MCF 10A (cell line): ENCODE measurements at places on chromosomes 3 and 15.

- no peaks in the 10 kb centered on the region for H3K4me1 ChIP-seq
- H3K27ac ChIP-seq: no peak overlapping the region
- no peaks in the 10 kb centered on the region for H3K27me3 ChIP-seq
- no peak for DNase-seq
- no peak overlapping the region for H3K4me3 ChIP-seq
- H3K36me3 ChIP-seq: no peaks in the 10 kb centered on the region
Measured at GRCh38 chr15:57761562-57761961, 55.0 kb downstream of the POLR2M start.

GRCh38 chr3:32630266-32630665 lies 54.7 kb upstream of the CNOT10 start:
- DNase-seq: peak; percentile 90
- no peaks in the 10 kb centered on the region for H3K27me3 ChIP-seq
- no peak overlapping the region for H3K27ac ChIP-seq
- H3K36me3 ChIP-seq: no peaks in the 10 kb centered on the region

DNA sequence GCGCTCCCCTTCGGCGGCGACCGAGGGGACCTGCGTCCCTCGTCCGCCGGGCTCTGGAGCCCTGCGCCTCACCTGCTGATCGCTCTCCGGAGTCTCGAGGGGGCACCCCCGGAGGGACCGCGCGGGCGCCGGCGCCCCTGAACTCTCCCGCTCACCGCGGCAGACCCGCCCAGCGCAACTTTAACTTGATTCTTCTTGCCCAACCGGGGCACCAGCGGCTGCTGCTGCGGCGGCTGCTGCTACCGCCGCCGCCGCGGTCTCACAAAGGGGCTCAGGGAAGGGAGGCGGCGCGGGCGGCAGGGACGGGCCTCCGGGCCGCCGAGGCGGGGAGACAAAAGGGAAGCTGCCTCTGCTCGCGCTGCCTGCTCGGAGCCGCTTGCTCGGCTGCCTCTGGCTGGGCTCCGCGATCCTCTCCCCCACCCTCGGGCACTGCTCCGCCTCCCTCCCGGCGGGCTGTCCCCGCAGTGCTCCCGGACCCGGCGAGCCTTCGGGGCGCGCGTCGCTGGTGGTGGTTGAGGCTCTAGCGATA lies at the start of gene PPM1L:
PPM1L (plus strand) TSS at position 456 of the 529 bp plus-strand sequence.
- H3K4me3 ChIP-seq: peak within 1 kb of the TSS; percentile 95
- H3K27ac ChIP-seq: peak within 1 kb of the TSS; percentile 87
- peak; percentile 54 for DNase-seq

DNA sequence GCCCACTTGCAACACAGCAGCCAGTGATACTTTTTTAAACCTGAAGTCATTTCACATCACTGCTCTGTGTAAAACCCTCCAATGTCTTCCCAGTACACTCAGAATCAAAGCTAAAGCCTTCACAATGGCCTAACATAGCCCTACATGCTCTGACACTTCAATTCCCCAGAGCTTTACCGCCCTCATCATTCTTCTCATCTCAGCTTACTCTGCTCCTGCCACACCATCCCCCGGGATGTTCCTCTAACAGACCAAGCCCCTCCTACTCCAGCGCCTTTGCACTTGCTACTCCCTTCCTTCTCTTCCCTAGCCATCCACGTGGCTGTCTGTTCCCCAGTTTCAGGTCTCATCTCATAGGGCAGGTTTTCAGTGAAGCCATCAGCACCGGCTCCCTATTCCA lies 194.0 kb downstream of the SSR3 start:
- H3K36me3 ChIP-seq: no peaks in the 10 kb centered on the region
- no peak overlapping the region for H3K4me3 ChIP-seq
- peaks cover 33% of the 10 kb centered on the region for H3K27me3 ChIP-seq
- no peaks in the 10 kb centered on the region for H3K4me1 ChIP-seq
- no peak for DNase-seq

GRCh38 chr3:94996743-94997142 lies 933.9 kb downstream of the NSUN3 start:
- H3K27me3 ChIP-seq: peaks cover 64% of the 10 kb centered on the region
- no peaks in the 10 kb centered on the region for H3K36me3 ChIP-seq
- no peak overlapping the region for H3K4me3 ChIP-seq
- DNase-seq: no peak
